ENCODE measurements at places on chromosomes 11 and 22.
A peak's percentile ranks its signal among the peaks of the same experiment; 100 is the strongest.

- DNase-seq = peak; percentile 69
These were observed 53.2 kb upstream of the CDON start for GRCh38 chr11:126115816-126116331.

DNA sequence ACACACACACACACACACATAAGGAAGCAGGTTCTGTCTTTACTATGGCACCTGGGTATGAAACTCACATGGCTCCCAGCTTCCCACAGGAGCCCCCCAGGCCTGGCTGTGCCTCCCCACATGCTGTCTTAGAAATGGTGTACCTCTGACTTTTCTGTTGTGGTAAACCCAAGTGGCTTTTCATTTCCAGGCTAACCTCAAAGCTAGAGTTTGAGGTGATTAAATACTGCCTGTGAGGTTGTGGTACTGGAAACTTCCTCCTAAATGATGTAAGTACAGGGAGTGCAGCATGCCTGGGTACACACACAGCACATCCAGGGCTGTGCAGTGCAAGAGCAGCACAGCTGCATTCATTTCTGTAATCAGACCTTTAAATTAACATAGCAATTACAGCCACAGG lies 34.4 kb downstream of the ME3 start:
- no peak for DNase-seq

GRCh38 chr11:76094740-76095139 lies 111.6 kb downstream of the WNT11 start:
- no peak for DNase-seq

DNA sequence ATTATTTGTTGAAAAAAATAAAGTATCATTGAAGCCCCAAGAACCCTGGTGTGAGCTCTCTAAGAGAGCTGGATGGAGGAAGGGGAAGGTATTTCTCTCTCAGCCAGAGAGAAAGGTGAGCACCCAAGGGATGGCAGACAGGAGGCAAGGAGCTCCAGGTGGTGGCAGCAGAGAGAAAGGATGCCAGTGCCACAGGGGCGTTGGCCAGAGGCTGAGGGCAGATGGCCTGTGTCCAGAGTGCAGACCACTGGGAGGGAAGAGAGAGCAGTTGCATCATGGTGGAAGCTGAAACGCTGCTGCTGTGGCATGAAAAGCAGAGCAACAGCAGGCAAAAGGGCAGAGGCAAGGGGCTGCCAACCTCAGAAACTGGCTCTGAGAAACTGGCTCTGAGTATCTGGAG lies 8.5 kb downstream of the SPON1 start:
- DNase-seq = peak; percentile 39

DNA sequence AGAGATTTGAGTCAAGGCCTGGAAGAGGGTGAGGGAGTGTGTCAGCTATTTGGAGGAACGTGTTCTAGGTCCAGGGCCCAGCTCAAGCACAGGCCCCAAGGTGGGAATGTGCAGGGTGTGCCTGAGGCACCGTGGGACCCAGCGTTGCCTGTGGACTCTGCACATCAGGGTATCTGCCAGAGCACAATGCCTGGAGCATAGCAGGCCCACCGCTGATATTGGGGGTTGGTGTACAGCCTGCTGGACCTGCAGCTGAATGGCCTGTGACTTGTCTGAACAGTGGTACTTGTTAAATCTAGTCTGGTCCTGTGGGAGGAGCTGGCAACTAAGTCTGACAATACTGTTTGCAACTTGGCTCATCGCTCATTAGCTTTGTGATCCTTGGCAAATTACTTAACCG lies 131.7 kb downstream of the GRIK4 start:
- DNase-seq = no peak

- no peak for DNase-seq
These were observed 4.6 kb downstream of the MRTFA start for GRCh38 chr22:40631925-40632324.

GRCh38 chr11:27445625-27446024 lies 27.0 kb downstream of the LGR4 start:
- DNase-seq = no peak

DNA sequence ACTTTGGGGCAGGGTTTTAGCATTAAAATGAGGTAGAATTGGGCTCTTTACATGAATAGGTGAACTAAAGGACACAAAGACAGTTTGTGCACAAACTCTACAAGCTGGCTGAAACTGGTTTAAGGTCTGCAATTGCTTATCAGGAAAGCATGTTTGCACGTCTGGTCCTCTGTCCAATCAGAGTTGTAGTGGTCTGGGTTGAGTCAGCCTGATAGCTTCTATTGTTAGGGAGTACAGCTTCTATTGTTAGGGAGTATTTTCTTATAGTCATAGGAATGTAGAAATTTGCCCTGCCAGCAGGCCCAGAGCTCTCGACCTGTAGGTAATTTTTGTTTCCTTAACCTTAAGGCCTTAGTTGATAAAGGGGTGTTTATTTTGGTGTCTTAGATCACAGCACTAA lies 1422.4 kb downstream of the LRRC4C start:
- no peak for DNase-seq

DNA sequence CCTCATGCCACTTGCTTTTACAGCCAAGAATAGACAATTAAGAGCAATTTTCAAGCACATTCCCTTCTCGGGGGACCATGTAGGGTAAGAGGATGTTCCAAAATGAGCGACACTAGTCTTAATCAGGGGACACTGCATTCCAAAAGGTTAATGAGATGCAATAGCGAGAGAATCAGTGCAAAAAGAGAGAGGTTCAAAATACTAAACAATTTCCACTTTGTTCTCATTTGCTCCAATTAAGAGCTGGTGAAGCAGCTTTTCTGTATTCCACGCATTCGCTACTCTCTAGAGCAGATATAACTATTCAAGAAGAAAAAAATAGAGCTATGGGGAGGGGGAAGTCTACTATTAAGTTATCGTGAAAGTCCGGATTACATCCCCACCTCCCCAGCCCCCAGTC lies 811 bp downstream of the LRRC4C start:
- no peak for DNase-seq

GRCh38 chr11:102287964-102288724 lies 29.1 kb upstream of the BIRC3 start:
- peak; percentile 79 for DNase-seq

DNA sequence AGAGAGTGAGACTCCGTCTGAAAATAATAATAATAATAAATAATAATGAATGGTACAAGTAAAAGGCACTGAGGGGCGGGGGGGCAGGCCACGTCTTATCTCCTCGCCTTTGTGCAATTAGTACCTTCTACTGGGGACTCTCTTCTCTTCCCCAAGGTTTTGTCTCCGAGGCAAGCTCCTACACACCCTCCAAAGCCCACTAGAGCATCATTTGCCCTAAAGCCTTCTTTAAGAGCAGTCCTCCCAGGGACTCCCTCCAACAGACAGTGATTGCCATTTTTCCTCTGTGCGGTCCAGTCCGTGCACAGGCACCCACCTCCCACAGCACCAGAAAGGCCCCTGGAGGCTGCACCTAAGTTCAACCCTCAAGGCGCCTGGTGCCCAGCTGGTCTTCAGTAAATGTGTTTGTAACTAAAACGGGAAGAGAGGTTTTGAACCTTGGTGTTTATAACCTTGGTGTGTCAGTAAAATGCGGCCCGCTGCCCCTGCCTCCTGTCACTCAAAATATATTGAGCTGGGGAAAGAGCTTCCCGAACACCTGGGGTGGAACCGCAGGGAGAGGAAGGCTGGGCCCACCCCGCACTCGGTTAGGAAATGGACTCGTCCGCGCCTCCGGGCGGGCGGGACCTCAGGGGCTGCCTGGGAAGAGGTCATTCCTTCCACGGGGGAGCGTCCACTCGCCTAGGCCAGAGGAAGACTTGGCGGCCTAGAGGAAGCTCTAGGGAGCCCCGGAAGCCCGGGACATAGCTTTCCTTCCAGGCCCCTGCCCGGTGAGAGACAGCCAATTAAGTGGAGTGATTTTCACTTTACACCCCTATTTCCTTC lies 4.7 kb upstream of the KDELR3 start:
- no peak for DNase-seq

DNA sequence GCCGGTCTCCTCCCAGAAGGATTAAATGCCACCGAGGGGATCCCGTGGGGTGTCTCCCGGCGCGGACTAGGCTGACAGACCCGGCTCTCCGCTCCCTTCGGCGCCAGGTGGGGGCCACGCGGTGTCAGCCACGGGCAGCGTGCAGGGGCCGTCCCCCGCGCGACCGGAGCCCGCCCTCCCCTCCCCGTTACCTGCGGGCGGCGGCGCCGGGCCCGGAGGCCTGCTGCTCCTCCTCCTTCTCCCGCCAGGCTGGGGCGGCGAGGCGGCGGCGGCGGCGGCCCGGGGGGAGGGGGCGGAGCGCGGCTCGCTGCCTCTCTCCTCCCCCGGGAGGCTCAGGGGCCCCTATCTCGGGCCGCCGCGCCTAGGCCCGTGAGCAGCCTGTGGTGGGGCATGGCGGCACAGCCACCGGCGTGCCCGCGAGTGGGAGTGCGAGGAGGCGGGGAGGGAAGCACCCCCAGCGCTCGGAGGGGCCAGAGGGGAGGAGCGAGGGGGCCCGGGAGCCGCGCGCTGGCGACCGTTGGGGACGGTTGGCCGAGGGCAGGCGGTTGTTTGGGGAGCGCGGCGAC lies 450 bp downstream of the ZBTB44 start:
- DNase-seq = peak; percentile 72

GRCh38 chr22:28139961-28140360 lies 220.9 kb upstream of the PITPNB start:
- no peak for DNase-seq

GRCh38 chr22:38187413-38188212 lies 6.0 kb upstream of the PLA2G6 start:
- peak; percentile 85 for DNase-seq

DNA sequence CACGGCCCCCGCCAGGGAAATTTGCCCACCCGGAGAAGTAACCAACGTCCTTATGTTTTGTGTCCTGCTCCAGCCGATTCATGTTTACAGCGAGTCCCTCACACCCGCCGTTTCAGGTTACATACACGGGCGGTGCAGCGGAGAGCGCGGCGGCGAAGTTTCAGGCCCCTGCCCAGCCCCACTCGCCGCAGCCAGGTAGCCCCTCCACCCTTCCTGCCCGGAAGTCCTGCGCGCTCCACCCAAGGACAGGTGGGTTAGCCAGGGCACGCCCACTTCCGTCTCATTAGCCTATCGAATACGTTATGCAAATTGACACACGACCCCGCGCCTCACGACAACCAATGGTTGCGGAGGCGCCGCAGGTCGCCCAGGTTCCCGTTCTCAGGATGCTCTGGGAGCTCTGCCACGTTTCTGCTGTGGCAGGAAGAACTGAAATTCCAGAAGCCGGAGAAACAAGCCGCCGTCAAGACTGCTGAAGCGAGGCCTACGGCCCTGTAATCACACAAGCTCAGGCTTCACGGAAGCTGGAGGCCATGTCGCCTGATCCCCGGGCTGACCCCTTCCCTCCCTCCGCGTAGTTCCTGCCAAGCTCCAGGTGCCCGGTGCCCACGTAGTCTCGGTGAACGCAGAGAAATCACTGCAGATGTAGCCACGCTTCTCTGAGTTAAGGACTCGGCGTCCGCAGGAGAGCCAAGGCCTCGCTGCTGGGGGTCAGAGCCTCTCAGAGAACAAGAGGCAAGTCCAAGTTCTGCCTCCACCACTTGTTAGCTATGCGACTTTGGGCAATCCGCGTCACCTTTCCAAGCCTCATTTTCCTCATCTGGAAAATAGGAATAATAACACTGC lies 22.4 kb upstream of the MYH9 start:
- DNase-seq = peak; percentile 100
